ENCODE measurements at places on chromosomes 6 and 20. TPM values are rescaled to one million over a fixed set of nuclear protein-coding genes. Genes with fewer than 3 reads are reported as not detected.

The RNF144B gene
- 1.2 TPM for total RNA-seq

The BPI gene
- 1.4 TPM for total RNA-seq

DNA sequence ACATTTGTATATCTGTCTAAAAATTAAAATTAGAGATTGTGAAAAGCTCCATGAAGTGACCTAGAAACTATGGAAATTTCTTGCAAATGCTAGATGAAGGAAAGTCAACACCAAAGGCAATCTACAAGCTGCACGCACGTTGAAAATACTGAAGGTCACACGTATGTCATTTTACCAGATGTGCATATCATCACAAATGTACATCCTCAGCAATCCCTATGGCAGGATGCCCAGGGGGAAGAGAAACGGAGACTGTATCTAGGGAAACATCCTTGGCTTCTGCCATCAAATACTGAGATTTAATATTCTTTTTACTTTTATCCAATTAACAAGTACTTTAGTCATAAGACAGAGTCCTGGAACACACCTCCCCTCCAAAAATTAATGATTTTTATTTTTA, 672.0 kb downstream of the RNF144B start:
- DNase-seq, result no peak

- no peak for DNase-seq
These were observed 147.6 kb upstream of the NRN1 start for GRCh38 chr6:6154335-6154734.

DNA sequence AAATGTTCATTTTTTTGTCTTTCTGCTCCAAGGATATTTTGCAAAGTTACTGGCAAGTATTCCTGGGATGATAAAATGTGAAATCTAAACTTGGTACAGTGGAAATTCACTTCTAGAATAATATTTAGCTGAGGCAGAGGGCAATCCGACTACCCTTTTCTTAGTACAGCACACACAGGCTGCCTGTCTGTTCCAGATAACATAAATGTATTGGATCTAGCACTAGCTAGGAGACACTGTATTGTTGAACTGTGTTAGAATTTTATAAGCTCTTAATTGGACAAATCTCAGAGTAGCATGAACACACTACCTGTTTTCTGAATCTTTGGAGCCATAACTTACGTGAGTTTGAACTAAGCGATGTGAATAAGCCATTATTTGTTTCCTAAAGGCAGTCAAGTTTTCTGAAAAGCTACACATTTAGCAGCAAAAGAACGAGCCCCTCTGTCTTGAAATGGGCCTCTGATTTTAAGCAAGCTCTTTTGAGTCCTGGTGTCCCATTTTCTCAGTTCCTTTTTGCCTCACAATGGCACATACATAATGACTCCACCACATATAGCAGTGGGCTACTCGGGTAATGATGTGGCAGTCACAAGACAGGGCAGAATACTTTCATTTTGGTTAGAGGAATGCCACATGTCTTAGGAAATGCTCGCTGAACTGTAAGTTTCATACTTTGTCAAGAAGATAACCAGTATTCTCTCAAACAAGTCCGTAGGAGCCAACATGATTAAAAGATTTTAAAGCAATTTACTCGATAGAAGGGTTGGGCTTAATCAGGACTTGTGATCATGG, 116.5 kb upstream of the ESR1 start:
- peak; percentile 80 for DNase-seq

- DNase-seq, result no peak
These were observed 215.9 kb upstream of the KCNG1 start for GRCh38 chr20:51238675-51239305.

The NSFL1C gene
- 24.1 TPM for total RNA-seq

DNA sequence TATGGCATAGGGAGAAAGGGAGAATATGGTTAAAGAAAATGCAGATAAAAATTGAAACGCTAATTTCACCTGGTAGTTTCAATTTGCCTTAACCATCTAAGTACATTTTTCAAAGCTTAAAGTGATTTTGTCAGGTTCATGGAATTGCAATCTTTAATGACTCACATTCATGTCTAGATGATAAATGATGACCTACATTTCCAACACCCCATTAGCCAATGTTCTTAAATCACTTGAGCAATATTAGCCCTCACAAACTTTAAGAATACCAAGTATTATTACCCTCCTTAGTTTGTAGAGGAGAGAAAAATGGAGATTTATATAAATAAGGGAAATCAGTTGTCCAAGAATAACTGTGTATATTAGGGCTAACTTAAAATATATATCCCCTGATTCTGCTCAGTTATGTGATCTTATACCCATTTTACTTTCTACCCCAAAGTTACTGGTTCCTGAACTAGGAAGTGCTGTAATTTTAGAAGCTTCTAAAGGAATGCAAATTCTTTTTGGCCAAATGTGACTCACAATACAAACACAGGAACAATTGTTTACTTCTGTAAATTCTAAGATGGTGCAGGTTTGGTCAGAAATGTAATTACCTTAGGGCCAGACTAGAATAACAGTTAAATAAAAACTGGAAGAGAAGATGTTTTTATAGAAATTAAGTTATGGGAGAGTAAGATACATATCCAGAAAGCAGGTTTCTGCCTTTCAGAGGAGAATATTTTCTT, 34.5 kb downstream of the TPBG start:
- DNase-seq, result peak; percentile 87

The ZBP1 gene
- not detected for total RNA-seq

The SFTA2 gene
- total RNA-seq, result not detected

GRCh38 chr6:75528423-75528822, 34.8 kb upstream of the FILIP1 start:
- peak; percentile 65 for DNase-seq

DNA sequence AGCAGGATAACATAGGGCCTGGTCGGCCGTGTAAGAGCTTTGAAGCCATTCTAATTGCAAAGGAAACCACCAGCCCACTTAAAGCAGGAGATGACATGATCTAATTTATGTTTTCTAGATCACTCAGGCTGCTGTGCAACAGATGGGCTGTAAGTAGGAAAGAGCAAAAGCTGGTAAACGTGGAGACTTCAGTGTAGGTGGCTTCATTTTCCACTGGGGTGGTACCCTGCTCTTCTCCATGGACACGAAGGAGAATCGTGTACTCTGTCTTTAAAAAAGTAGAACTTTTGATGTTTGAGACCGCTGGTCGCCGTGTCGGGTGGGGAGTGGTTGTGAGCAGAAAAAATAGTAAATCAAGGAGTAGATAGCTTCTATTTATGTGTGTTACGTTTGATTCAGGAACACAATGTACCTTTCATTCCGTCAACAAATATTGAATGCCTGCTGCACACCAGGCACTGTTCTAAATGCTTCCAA, 6.4 kb downstream of the CASS4 start:
- DNase-seq, result no peak

- no peak for DNase-seq
These were observed at the start of gene NRN1 for GRCh38 chr6:6006428-6007365. Gene NRN1 (minus strand): TSS chr6:6006925. CDS start chr6:6006749, 176 bp downstream.

DNA sequence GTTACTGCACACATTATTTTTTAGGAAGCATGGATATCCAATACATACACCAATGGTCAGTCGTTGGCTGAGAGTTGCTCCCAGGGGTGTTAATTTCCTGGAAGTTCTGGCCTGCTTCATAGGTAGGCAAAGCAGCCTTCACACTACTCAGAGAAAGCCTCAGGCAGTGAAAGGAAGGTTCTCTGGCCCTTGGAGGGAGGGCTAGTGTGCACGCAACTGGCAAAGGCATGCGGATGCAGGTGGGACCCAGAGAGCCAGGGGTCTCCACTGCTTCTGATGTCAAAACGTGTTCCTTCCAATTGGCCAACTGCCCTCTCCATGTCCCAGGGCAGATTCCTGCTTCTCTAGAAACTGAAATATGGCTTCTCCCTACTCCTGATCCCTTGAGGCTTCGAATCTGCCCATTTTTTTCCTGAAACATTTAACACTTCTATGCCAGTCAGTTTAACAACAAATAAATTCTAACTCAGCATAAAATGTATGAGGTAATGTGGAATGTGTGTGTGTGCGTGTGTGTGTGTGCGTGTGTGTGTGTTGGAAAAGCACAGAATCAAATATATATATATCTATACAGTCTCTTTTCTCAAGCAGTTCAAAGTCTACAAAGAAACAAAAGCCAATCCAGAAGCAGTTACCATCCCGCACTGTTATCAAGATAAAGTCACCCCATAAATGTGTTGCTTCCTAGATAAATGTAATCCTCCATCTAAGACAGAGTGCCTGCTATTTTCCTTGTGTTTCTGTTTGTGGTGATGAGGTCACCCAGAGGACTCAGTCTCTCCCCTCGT, 94.0 kb upstream of the HIVEP1 start:
- peak; percentile 66 for DNase-seq

- DNase-seq, result no peak
These were observed 149.3 kb upstream of the CCN2 start for GRCh38 chr6:132100388-132100990.

DNA sequence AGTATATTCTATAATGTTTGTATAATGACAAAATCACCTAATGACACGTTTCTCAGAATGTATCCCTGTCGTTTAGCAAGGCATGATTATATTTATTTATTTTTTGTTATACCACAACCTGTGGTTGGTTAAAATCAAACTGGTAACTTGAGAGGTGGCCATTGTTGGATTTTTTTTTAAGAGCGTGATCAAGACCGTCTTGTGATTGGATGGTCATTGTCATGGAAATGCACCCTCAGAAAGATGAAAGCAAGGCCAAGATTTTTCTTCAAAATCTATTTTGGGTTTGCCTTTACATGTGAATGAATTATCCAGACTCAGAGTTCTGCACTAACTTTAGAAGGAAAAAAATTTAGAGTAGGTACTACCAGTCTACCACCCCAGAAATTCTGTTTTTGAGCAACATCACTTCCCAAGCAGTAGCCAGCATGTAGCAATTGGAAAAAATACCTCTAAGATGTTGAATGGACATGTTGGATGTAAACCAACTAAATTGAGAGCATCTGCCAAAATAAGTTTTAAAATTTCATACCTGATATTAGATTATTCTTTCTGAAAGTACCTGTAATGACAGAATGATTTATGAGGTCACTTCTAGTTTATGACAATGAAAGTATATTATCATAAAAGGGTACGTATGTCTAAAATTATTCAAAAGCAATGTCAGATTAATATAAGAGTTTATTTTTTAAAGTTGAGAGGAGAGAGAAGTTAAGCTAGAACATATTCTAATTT, 50.8 kb downstream of the NCOA7 start:
- no peak for DNase-seq

DNA sequence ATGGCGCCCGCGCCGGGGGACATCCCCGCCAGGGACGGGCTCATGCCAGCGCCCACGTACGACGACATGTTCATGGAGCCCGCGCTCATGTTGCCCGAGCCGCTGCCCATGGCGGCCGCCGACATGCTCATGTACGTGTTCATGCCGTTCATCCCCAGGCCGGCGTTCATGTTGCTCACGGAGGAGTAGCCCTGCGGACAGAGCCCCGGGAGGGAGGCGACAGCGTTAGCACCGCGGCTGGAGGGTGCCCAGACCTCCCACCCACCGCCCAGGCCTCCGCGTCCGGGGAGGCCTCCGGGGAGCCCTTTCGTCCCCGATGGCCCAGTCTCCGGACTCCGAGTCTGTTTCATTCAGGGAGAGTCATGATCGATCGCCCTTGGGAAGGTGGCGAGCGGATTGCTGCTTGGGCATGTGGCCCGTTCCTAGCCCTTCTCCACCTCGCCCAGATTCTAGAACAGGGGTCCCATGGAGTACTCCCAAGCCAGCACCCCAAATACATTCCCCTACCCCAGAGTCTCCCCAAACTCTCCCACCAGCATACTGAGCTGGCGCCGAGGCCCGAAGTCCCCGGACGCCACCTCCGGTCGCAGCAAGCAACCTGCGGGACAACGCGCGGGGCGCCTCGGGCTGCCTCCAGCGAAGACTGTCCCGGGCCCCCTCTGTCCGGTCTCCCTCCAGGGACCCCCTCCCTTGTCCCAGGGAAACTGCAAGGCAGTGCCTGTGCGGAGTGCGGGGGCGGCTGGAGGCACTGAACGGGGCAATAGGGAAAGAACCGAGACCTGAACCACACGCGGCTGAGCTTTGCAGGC, 1.2 kb downstream of the FOXA2 start:
- DNase-seq, result no peak

DNA sequence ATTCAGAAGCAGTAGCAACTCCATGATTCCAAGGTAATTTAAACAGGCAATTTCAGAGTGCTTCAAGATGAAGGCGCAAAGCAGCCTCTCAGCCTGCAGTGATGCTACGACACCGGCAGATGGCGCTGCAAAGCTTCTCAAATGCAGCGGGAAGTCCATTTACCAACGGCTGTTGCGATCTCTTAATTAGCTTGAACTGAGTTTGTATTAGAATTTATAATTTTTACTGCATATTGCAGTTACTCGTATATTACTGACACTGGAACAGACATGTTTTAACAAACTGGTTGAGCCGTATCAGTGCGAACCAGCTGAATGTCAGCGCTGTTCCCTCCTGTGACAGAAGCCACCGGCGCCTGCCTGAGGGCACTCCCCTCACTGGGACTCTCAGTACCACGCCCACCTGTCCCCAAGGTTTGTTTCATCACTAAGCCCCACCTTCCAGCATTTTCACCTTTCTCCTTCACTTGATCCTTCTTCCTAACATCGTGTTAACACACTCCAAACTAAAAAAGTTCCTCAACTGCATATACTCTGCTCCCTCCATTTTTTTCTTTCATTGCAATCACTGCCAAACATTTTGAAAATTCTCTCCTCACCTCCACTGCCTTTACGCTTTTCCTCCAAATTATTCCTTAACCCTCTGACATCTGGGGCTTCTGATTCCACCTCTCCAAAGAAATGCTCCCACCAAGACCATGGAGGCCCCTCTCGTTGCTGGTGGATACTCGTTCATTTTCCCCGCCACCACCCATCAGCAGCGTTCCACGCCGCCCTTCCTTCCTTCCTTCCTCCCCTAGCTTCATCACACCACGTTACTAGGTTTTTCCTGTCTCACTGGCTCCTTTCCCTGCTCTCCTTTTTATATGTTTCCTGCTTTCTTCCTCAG, 14.5 kb downstream of the GNL1 start:
- peak; percentile 91 for DNase-seq

DNA sequence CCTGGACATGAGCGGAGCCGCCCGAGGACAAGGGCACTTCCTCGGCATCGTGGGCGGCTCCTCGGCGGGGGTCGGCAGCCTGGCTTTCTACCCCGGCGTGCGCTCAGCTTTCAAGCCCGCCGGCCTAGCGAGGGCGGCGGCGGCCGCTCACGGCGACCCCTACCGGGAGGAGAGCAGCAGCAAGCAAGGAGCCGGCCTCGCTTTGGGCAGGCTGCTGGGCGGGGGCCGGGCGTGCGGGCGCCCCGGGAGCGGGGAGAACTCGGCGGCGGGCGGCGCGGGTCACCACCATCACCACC, 6.7 kb downstream of the PRDM13 start:
- DNase-seq, result no peak

GRCh38 chr6:170243386-170243785, 47.5 kb downstream of the DLL1 start:
- DNase-seq, result no peak

The KHDC1L gene
- total RNA-seq, result not detected

GRCh38 chr6:149933461-149933860, 8.4 kb upstream of the ULBP2 start:
- DNase-seq, result no peak

The ZC2HC1B gene
- not detected for total RNA-seq
